AG20443 (cell line): ENCODE measurements at places on chromosomes 6 and 20.
A peak's percentile ranks its signal among the peaks of the same experiment; 100 is the strongest.

GRCh38 chr6:157240059-157240959, 83.0 kb downstream of the TMEM242 start:
- DNase-seq = peak; percentile 83

- DNase-seq = no peak
Observed at GRCh38 chr6:164916087-164916486, 393.3 kb downstream of the C6orf118 start.

DNA sequence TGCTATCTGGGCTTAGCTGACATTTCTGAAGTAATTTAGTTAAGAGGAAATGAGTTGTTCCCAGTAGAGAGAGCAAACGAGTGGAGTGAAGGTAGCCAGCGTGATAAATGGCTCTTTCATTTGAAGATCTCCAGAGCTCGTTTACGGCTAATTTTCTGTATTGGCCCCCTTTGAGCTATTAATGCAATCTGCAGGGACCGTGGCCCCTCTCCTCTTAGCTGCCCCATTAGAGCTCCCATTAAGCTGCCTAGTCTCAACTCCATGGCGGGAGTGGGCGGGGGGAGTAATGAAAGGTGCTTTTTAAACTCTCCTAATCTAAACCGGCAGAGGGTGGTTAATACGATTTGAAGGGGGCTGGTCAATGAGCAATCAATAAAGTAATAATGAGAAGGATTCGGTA, 12.5 kb downstream of the TFAP2B start:
- no peak for DNase-seq

- DNase-seq = no peak
Observed at GRCh38 chr20:59468831-59469230, 135.5 kb upstream of the PHACTR3 start.

GRCh38 chr6:24415753-24416152, 13.0 kb downstream of the MRS2 start:
- no peak for DNase-seq

- DNase-seq = no peak
Observed at GRCh38 chr6:140773276-140773675, 1359.4 kb upstream of the GJE1 start.

GRCh38 chr6:101705866-101706265, 312.4 kb downstream of the GRIK2 start:
- no peak for DNase-seq

GRCh38 chr6:114467931-114468330, 125.1 kb upstream of the HS3ST5 start:
- DNase-seq = no peak

GRCh38 chr6:117354671-117355070, 71.1 kb downstream of the ROS1 start:
- DNase-seq = no peak

DNA sequence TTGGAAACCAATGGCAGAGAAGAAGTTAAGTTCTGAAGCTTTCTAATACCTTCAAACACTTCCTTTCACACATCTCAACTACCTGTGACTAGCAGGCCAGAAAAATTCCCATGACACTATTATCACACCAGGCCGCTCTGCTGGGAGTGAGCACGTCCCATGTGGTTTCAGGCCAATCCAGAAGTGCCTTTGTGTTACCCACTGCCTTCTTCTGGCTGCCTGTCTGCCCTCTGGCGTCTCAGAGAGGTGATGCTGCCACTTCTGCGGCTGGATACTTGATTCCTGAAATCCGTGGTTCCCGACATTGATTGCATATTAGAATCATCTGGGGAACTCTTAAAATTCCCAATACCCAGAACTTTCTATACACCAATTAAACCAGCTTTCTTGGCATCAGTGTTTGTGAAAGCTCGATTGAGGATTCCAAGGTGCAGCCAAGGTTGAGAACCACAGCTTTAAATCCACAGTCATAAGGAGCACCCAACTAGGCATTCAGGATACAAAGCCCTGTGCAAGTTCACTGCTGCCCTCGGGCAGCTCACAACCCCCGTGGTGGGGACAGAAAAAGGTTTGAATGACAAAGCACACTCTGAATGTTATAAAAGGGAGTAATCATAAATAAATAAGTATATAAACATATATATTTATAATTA, 65.6 kb downstream of the STMND1 start:
- peak; percentile 74 for DNase-seq

DNA sequence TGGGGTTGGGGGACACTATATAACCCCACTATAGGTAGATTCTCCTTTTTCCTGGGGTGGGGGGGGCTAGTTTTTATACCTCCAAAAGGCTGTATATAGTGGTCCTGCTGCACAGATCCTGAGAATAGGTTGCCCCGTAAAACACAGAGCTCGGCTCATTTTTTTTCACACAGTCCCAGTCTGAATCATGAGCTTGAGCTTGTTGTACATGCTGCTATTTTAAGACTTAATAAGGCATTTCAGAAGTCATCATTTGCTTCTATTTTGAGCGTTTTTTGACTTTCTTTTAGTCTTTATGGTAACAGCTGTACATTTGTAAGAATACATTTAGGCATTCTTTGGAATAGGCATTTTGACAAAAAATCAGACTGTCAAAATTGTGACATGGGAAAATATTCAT, 30.5 kb downstream of the SLC9A8 start:
- DNase-seq = no peak

DNA sequence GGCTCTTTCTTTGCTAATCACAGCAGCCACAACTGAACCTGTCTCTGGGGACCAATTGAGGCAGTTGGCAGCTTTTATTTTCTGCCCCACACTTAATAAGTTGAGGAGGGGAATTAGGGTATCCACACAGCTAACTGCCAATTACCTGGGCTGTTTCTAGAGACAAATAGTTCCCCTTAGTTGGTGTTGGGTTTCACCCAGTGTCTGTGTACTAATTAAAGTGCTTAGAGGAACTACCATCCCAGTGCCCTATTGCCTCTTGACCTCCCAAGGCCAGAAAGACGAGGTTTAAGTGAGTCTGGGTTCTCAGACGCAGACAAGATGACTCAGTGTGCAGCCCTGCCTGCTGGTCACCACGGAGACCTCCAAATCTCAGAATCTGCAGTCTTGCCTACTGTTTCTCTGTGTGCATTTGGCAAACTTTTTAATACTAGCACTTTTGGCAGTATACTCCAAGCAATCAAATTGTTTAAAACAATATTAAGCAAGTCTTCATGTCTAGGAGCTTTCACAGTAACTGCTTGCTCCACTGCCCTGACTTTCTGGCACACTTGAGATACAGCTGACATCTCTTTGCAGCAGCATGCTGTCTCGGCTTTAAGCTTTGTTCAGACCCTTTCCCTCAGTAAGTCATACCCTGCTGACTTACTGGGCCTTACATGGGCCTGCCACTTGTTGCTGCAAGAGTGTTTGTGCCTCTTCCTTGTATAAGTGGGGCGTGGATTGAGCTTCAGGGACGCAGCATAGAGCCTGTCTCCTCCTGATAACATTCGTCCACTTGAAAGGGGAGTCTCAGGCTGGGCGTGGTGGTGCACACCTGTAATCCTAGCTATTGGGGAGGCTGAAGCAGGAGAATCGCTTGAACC, 31.9 kb downstream of the STK35 start:
- peak; percentile 91 for DNase-seq

DNA sequence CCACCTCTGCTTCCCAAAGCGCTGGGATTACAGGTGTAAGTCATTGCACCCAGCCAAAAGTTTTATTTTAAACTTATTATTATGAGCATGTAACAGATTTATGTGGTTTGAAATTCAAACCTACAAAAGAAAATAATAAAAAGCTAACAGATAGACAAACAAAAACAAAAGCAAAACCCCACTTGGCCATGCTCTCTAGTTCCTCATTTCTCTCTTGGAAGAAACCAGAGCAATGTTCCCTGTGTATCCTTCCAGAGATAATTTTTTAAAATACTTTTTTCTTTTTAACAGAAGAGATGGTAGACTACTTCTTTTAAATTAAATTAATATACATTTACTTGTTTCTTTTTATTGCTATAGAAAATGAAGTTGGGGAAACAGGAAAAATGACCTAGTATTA, 28.0 kb upstream of the SLC17A3 start:
- no peak for DNase-seq

DNA sequence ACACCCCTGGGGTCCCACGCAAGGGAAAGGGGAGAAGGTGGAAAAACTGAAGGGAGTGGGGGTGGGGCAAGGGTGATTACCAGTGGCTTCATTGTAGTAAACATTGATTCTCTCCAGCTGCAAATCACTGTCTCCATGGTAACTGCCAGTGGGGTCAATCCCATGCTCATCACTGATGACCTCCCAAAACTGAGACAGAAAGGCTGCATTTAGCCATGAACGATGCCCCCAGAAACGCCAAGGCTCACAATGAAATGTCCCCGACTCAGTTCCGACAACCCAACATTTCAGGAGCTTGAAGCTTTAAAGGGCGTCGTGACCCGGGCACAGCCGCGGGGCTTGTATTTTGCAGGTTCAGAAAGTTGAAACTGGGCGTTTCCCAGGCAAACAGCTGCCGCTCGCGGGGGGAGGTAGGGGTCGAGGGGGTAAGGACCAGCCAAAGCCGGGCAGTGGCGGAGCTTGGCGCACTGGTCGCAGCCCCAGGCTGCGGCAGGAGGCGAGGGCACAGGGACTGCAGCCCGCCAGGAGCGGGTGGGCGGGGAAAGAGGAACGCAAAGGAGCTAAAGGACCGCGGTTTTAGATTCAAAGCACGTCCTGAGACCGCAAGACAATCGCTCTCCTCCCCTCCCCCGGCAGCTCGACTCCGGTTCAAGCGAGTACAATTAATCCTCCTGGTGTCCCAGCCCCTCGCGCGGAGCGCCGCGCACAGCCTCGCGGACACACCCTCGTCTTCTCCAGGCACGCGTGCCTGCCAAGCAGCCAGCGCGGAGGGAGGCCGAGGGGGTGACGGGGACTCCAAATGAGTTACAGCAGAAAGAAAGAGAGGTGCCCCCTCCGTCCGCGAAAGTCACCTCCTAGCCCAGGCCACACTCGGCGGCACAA, 731 bp downstream of the TUBB2B start:
- DNase-seq = no peak

DNA sequence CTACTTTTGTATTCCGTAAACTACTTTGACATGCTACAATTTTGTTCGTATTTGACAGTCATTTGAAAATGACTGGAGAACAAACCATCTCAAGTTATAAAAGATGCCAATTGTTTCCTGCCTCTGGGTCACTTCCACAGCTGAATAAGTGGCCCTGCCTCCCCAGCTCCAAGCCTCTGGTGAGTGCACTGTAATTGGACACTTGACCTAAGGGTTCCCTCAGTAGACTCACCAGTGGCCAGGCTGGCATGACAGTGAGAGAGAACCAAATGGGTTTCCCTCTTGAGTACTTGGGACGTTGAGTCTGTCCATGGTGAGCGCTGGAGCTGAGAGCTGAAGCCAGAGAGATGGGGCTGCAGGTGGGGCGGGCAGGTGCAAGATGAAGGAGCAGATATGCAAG, 57.1 kb downstream of the SLC35D3 start:
- DNase-seq = no peak
